Midbrain (tissue), 1 donor: ENCODE measurements at places on chromosomes 12 and 14.
A peak's percentile ranks its signal among the peaks of the same experiment; 100 is the strongest.

DNA sequence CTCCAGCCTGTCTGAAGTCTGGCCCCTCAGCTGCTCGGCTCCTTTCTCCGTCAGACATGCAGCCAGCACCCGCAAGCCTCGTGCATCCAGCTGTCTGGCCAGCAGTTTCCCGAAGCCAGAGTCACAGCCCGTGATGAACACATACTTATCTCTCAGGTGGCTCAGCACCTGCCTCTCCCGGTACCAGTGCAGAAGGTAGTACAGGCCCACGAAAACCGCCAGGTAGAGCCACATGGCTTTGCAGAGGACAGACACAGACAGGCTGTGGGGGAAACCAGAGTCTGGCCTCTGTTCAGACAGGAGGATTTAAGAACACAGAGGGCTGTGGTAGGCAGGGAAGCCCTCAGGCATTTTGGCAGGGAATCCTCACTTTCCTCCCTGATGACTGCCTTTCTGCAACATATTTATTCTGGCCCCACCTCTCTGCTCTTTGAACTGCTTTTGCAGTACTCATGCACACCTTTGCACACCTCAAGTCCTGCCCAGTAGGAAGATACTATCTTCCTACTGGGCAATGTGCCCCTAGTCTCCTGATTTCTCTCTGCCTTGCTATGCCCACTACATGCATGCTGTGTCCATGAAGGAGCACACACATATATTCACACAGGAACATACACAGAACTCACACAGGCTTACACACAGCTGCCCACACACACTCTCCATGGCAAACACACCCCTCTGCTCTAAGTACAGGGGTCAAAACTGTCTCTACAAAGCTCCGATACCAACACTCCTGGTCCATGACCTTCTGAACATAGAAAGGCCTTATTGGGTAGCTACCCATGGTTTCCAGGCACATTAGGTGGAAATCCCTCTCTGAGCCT lies at the start of gene RDH16:
Gene RDH16, minus strand, starts transcription at position 380 of the 824 bp plus-strand sequence. Its CDS starts 146 bp downstream, at position 234.
- DNase-seq, result no peak

GRCh38 chr12:115835445-115835844 lies 442.0 kb downstream of the MED13L start:
- DNase-seq, result no peak

DNA sequence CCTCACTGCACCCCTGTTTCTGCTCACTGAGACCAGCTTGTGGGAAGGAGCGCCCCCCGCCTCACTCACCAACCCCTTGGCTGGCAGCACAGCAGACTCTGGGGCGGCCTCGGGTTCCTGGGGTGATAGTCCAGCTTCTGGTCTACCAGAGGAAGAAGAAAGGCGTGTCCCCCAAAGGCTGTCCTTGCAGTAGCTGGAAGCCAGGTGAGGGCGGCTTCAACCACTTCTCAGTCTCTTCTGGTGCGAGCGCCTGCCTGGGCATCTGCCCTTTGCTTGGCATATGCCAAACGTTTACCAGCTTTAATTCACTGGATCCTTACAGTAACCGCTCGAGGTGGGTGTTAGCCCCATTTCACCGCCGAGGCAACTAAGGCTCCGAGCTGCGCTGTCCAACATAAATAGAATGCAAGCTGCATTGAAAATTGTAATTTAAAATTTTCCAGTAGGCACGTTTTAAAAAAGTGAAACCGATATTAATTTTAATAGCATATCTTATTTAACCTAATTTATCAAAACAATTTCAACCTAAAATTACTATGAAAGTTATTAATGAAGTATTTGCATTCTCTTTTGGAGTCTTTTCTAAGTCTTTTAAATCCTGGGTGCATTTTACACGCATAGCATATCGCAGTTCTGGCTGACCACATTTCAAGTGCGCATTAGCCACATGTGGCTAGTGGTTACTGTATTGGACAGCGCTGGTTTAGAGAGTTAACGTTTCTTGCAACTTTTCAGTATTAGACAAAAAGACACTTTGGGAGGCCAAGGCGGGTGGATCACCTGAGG lies 872 bp downstream of the FAM177A1 start:
- peak; percentile 35 for DNase-seq

DNA sequence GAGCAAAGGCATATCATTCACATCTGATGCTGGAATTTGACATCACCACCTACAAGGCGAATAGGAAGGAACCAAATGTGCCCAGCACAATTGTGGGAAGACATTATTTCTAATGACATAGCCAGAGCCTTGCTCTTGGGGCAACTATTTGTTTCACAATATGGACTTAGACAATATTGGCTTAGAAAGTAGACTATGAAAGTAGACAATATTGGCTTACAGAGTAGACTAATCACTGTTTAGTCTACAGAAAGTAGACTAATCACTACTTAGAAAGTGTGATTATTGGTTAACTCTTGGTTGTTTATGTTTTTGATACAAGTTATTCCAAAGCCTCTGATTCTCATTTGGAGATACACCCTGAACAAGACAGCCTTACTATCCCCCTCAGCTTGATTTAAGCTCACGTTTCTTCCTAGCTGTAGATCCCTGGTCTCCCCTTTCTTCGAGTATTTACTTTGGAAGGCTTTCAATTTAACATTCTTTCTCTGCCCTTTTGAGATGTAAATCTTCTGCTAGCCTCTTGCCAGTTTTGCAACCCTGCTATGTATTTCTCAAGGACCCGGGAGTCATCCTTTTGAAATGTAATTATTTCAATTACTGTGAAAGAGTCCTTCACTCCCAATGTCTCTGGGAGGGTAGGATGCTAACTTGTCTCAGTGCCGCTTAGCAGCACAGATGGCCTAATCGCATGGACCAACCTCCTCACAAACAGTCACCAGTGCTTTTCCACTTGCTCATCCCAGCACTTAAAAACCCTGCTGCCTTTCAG lies 843.2 kb downstream of the GALC start:
- DNase-seq, result no peak

GRCh38 chr14:73757381-73757780 lies 43.2 kb upstream of the PNMA1 start:
- no peak for DNase-seq

- DNase-seq, result no peak
These were observed 32.0 kb downstream of the ARF6 start for GRCh38 chr14:49924852-49925251.

DNA sequence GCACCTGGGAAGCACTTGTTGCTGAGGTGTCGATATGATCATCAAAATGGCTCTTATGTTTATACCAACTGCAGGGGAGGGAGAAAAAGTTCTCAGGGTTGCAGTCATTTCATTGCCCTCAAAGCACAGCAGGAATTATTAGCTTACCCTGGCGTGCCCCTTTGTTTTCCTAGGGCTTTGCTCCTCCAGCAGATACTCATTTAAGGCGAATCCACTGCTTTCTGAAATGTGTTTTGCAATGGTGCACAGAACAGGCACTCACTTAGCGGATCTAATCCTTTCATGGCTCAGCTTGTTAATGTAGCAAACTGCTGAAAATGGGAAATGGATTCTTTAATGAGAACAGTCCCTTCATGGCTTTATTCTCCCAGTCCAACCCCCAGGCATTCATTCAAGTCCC lies 76.7 kb downstream of the NKX2-1 start:
- DNase-seq, result no peak

DNA sequence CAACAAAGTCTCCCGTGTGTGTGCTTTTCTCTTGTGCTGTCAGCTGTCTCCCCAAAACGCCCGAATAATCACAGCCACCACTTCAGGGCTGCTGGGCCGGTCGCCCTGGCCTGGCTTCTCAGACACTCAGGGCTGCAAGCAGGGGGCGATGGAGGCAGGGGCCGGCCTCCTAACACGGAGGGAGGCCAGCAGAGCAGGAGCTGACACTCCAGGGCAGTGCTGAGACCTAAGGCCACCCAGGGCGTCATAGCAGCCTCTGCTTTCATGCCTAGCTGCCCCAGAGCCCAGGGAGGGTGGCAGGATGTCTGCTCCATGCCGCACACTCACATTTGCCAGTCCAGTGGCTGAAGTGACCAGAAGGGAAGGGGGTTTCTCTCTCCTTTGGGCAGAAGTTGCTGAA lies 25.6 kb downstream of the STX2 start:
- DNase-seq, result no peak

GRCh38 chr12:117067016-117067415 lies 32.2 kb downstream of the TESC start:
- DNase-seq, result no peak

DNA sequence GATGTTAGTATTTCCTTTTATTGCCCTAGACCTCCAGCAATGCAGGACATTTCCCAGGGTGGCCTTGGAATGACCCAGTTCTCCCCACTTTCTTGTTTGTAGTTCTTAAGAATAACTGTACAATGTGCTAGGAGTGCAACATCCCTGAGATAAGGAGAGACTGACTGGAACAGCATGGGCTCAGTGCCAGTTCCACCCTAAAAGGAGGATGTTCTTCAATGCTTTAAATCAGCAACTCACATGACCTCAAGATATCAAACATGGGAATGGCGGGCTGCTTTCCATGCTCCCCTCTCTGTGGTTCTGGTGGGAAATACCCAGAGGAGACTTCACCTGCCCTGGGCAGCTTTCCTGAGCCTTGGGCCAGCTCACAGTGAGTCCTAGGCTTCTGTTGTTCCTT lies 766.9 kb upstream of the FBXO33 start:
- no peak for DNase-seq

DNA sequence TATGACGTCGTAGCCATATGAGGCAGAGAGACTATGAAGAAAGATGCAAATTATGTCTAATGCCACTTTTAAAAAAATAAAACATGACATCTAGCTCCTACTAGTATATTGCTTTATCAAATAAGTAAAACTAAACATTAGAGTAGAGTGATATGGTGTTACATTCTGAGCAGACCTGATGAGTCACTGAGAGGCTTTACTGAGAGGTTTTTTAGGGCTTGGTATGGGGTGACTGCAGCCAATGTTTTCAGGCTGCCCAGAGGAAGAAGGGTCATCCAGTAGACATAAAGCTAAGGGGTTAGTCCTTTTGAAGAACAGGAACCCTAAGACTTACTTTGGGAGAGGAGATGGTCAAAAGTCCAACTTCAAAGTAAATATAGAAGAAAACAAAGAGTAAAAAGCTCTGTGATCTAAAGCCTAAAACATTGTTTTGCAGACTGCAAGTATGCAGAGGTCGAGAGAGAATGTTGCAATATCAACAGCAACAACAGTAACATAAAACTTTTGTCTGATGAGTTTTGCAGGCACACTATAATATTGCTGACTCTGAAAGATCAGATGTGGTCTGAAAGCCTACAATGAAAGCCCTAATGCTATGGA lies 774.7 kb downstream of the TMTC2 start:
- no peak for DNase-seq

DNA sequence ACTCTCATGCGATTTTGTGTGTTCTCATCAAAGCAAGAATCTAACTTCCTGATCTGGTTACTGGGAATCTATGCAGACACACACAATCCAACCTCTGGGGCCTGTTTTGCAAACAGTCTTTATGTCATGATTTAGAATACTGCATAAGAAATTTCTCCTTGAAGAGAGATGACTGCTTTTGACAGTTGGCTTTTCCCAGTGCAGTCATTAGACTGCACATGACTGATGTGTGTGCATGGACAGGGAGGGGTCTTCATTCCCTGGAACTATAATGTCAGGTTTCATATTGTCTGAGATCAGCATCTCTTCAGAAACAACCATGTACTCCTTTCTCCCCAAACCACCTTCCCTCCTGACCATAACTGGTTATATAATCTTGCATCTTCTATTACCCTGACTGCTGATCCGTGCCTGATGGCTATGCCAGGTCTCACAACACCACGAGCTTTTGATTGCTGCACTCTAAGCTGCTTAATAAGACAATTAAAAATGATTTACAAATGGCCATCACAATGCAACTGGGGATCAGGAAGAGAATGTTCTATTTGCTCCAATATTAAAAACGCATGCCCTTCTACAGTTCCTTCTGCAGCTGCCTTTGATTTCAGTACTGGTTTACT lies 995.4 kb downstream of the NRXN3 start:
- DNase-seq, result no peak

GRCh38 chr14:83894568-83894967 lies 1635.4 kb upstream of the FLRT2 start:
- DNase-seq, result no peak

- no peak for DNase-seq
These were observed 715 bp downstream of the KLRC4 start for GRCh38 chr12:10408842-10409241.

- DNase-seq, result no peak
These were observed 92.4 kb upstream of the OVCH1 start for GRCh38 chr12:29589851-29590250.

DNA sequence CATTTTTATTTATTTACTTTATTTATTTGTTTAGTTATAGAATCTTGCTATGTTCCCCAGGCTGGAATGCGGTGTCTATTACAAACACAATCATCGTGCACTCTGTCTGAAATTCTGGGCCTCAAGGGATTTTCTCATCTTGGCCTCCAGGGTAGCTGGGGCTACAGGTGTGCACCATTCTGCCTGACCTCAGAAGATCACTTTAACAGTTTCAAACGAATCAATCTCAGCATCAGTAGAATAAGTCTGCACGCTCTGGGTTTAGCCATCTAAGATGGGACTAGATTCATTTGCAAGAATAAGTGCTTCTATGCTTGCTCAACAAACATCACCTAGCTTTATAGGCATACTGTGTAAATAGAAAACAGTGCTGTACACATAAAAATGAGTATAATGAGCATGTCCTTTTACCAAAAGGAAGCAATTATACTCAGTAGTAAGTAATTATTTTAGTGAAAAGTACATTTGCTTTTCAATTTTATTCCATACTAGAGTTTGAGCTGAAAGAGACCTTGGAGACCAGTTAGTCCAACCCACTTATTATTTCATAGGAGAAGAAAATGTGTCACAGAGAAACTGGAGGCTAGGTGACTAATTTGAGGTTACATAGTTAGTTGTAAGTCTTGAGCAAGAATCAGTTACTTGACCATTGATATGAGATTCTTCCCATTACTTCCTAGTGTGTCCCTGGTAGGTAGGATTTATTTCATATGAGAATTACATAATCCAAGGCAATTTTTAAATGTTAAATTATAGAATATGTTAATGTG lies 456.5 kb upstream of the LMO3 start:
- no peak for DNase-seq

GRCh38 chr14:95993768-95994592 lies 45.2 kb upstream of the C14orf132 start:
- DNase-seq, result peak; percentile 65

- DNase-seq, result no peak
These were observed 8.6 kb upstream of the OSBPL8 start for GRCh38 chr12:76568130-76568529.
